ENCODE measurements at places on chromosomes 13 and 19.

- DNase-seq: no peak
Measured at GRCh38 chr19:22634450-22634827, 315 bp downstream of the ZNF492 start.

- no peak for DNase-seq
Measured at GRCh38 chr19:21856773-21857514, 21.0 kb upstream of the ZNF43 start.

DNA sequence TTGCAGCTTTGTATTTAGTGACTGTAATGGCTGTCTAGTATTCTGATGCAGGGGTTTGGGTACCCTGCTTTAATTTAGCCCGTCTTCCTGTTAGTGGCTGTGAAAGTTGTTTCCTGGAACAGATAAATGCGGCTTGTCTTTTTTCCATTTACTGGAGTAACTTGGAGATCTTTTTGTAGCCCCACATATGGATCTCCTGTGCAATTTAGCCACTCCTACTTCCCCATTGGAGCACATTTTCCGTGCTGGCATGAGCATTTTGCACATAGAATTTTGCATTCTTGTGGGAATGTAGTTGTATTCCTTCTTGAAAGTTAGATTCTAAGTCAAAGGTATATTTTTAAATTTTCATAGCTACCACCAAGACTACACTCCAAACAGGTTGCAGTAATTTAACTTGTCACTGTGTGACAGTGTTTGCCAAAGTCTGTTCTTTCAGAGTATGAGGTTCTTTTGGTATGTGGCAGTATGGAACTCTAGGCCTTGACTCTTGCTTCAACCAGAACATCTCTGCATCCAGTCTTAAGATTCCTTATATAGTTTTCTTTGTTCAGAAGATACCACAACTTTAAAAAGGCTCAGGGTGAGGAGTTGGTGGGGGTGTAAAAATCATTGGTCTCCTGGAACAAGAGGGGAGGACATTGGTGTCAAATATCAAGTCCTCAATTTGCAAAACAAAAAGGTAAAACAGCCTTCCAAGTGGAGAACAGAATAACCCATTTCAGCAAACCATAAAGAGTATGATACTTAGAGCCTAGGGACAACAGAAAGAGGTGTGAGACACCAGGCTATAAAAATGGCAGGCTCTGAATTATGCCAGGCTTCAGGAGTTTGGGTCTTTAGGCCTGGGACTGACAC, 21.1 kb upstream of the CCDC97 start:
- no peak for DNase-seq

DNA sequence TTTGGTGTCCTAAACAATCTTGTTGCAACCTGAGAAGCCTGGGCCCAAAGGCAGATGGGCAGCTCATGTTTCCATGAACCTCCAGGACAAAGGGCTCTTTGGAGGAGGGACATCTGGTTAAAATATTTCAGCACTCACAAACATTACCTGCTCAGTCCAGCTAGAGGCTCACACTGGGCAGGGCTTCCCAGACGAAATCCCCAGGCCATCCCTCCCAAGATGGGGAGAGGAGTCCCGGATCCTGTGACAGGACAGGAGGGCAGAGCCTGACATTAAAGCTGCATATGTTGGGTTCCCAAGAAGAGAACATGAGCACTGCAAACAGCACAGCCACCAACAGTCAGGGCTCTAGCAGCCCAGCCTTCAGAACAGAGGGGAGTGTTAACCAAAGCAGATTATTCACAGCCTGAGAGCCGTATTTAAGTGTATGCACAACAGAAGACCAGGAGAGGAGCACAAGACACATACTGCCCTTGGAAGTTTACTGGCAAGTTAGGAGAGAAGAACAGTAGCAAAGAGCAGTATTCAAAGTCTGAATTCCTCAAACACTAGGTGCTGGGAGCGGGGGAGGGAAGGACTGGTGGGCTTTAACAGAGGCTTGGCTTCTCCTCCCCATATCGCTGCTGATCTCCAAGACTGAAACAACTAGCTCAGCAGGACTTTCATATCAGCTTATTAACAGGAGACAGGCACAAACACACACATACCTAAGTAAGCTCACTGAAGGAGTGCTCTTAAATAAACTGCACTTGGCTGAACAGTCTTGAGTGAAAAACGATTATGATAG, 12.3 kb downstream of the ATP7B start:
- DNase-seq: no peak

DNA sequence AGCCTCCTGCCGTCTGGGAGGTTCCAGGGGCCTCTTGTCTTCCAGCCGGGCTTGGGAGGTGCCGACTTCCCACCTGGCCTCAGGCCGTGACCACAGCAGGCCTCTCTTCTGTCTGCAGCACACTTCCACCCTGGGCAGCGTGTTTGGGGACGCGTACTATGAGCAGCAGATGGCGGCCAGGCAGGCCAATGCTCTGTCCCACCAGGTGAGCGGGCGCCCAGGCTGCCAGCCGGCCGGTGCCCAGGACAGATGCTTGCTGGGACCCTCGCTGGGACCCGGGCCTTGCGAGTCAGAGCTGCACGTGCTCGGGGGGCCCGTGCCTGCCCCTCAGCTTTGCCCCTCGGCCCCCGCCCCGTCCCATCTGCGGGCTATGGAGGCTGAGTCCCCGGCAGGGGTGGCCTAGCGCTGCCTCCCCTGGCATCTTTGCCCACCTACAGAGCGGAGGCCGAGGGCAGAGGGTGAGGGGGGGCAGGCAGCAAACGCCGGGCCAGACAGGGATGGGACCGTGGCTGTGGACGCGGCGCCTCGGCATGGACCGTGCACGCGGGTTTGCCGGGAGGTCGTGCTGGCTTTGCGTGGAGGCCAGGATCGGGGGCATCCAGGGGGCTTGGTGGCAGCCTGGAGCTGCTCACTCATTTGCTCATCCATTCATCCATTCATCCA, 16.2 kb downstream of the COMP start:
- no peak for DNase-seq

DNA sequence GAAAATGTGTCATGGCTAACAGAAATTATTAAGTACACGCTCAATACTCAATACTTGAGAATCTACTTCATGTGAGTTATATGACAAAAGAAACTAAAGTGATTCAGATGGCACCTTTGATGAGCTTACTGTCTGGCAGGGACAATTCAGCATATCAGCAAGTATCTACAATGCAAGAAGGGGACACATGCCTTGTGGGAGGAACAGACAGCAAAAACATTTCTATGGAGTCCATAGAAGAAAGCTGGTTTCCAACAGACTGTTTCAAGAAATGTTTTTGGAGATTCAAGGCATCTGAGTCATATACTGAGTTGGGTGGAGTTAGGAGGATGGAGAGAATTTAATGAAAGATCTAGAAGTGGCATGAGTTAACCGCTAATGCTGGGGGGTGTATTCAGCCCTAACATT, 54.7 kb downstream of the MBNL2 start:
- DNase-seq: no peak

- no peak for DNase-seq
Measured at GRCh38 chr19:6521718-6522646, 8.8 kb upstream of the TNFSF9 start.

DNA sequence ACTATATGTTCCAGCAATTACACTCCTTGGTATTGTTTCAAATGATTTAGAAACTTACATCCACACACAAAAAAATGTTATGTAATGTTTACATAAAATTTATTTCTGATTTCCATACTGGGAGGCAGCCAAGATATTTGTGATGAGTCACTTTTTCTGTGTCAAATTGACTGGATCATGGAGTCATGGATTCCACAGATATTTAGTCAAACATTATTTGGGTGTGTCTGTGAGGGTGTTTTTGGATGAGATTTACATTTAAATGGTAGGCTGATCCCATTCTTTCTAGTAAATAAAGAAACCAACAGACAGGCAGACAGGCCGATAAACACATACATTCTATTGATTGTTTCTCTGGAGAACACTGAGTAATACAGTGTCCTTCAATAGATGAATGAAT, 562.8 kb downstream of the SLITRK6 start:
- DNase-seq: no peak

DNA sequence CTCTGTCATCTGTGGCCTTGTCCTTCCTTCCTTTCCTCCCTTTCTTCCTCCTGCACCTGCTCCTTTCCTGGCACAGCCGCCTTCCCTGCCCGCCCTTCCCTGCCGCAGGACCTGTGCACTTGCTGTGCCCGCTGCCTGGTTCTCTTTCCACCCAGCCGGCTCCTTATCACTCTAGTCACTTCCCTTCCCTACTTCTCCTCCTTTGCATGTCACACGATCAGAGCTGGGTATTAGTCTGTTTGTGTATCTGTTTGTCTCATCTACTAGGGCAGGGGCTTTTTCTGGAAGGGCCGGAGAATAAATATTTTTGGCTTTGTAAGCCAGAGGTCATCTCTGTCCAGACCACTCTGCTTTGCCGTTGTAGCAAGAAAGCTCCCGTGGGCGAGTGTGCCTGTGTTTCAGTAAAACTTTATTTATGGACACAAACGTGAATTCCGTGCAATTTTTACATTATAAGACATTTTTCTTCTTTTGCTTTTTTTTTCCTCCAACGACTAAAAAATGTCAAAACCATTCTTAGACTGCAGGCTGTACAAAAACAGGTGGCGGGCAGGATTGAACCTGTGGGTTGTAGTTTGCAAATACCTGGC, 6.1 kb downstream of the KDM4B start:
- DNase-seq: no peak
